NCI-H460 (cell line): ENCODE measurements at places on chromosomes 7 and 10.
A peak's percentile ranks its signal among the peaks of the same experiment; 100 is the strongest.

GRCh38 chr7:156764016-156764669 lies 123.6 kb downstream of the RNF32 start:
- DNase-seq = peak; percentile 82

- DNase-seq = no peak
Measured at GRCh38 chr10:102752266-102752930, 8.7 kb downstream of the WBP1L start.

GRCh38 chr10:90494183-90494582 lies 363.7 kb downstream of the HTR7 start:
- DNase-seq = no peak

GRCh38 chr10:59272061-59272460 lies 90.3 kb downstream of the FAM13C start:
- DNase-seq = no peak

DNA sequence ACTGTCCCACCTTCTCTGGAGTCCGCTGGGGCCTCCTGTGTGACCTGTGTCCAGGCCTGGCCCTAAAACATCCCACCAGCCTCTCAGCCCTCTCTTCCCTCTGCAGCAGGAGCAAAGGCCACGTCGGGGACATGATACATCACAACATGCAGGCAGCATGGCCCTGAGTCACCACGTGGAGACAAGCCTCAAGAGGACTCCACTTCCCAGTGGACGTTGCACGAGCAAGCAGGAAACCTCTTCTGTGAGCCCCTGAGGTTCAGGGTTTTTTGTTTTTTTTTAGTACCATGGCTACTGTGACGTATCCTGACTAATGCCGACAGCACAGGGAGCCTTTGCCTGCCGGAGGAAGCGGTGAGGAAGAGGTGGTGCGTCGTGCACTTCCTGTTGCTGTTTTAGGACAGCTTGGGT lies 165.9 kb downstream of the DNAJB6 start:
- no peak for DNase-seq

DNA sequence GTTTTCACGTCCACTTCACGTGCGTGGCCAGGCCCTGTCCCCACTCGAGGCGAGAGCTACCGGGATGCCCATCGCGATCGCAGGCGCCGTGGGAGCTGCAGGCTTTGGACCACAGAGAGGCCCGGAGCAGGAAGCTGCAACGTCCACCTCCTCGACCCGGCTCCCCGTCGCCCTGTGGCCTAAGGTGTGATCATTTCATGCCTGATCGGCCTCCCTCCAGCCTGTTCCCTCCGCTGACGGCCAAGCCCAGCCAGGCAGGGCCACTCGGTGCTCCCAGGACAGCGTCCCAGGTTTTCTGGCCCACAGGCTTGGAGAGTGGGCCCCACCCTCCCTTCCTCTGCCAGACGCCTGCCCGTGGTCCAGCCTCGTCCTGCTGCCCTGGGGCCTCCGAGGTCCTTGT lies 19.6 kb downstream of the KNDC1 start:
- no peak for DNase-seq

GRCh38 chr7:27972276-27972675 lies 208.3 kb downstream of the JAZF1 start:
- no peak for DNase-seq

DNA sequence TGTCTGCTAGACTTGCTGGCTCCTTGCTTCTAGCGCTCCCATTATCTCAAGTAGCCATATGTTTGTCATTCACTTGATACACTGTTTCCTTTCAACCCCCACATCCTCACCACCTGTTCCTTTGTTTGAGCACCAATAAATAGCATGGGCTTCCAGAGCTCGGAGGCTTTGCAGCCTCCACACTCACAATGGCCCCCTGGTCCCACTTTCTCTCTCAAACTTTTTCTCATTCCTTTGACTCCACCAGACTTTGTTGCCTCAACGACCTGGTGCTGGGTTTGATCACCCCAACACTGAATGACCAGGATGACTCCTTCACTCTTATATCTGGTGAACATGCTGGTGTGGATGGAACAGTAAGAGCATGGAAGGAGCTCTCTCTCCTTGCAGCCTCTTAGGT lies 114.5 kb upstream of the TRIM24 start:
- no peak for DNase-seq

- DNase-seq = no peak
Measured at GRCh38 chr7:16412274-16413254, 8.8 kb downstream of the CRPPA start.

GRCh38 chr7:46658281-46658680 lies 737.2 kb upstream of the IGFBP3 start:
- no peak for DNase-seq

- no peak for DNase-seq
Measured at GRCh38 chr10:20303453-20304152, 487.4 kb downstream of the PLXDC2 start.

GRCh38 chr10:18822156-18822555 lies 162.9 kb downstream of the ARL5B start:
- peak; percentile 11 for DNase-seq

DNA sequence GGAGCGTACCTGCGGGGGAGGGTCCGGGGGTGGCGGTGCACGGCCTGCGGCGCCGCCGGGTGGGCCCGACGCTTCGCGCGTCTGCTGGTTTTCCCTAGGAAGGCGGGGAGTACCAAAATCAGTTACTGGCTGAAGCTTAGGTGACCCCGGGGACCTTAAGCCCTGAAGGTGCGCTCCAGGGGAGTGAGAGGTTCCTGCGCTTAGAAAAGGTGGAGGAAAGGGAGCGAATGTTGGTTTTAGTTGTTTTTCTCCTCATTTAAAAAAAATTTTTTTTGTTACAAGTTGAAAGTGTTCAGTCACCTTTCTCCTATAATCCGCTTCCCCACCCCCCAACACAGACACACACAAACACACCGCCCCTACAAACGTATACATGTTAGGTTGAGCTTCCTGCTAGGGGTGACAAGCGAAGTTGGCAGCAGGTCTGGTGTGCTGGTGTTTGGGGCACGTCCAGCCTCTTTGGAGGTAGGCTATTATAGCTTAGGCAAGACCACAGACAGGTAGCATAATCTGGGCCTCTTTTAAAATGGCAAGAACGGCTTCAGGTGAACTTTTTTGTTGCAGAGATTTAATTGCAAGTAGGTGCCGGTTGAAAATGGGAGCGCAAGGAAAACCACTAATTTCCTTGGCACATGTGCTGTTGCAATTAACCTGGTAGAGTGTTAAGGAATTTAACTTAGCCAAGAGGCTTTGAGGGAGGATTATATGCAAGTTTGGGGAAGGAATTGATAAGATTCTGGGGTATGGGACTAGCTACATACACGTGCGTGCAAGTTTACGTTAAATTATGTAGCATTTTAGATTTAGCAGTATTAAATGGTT lies 945 bp downstream of the ADD3 start:
- no peak for DNase-seq

GRCh38 chr7:45923818-45924217 lies 2.7 kb upstream of the IGFBP3 start:
- DNase-seq = no peak

DNA sequence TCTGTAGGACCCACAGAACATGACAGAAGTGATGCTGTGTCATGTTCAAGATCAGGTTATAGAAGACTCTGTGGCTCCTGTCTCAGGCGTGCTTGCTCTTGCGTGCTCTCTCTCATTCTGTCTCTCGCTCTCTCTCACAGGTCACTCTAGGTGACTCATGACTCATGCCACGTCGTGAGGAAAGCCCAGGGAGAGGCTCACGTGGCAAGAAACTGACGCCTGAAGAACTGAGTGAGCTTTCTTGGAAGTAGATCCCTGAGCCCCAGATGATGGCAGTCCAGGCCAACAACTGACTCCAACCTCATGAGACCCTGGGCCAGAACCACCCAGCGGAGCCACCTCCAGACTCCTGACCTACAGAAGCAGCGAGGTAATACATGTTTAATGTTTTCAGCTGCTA lies 103.3 kb downstream of the DNMBP start:
- DNase-seq = peak; percentile 13

DNA sequence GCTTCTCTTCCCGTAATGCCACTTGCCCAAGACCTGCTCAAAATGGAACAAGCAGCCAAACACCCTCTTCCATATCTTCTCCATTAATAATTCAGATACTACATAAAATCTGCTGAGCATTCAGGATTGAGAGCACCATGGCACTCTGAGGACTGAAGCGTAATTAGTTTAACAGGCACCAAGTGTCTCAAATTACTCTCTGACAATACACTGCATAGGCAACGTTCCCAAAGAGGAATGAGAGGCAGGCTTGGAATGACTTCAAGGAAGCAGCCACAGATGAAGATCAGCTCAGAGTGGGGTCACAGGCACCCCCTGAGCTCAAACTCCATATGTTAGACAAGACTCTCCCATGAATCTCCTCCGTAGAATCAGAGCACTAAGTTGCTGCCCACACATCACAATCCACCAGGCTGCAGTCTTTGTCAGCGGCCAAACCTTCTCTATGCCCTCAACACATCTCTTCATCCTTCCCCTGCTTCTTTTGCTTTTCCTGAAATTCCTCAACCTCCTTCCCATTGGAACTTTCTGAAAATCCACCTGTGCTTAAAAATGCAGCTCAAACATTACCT lies 4.7 kb upstream of the ABLIM1 start:
- no peak for DNase-seq

DNA sequence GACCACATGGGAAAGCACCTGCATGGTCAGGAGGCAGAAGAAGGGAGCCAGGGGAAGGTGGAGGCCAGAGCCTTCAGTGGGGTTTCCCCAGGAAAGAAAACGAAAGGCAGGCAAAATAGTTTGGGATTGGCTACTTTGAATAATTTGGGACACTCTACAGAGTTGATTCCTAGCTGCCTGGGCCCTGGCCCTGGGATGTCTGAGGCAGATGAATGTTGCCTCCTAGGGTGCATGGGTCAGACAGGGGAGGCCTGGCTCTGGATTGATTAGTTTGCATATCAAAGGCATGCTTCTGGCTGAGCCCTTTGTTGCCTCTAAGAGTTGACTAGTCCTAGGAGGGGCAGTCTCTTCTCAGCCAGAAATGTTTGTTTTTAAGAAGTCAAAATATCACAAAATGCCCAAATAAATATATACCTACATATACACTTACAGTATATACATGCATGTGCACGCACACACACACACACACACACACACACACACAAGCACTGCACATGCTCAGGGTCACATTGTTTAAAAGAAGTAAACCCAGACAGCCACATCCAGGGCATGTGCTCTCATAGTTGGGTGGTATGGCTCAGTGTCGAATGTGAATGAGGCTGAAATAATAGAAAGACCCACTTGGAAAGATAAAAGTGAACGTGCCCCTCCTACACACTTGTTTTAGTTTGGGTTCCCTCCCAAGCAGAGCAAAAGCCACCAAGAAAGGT lies 184.2 kb downstream of the GPAM start:
- DNase-seq = no peak

DNA sequence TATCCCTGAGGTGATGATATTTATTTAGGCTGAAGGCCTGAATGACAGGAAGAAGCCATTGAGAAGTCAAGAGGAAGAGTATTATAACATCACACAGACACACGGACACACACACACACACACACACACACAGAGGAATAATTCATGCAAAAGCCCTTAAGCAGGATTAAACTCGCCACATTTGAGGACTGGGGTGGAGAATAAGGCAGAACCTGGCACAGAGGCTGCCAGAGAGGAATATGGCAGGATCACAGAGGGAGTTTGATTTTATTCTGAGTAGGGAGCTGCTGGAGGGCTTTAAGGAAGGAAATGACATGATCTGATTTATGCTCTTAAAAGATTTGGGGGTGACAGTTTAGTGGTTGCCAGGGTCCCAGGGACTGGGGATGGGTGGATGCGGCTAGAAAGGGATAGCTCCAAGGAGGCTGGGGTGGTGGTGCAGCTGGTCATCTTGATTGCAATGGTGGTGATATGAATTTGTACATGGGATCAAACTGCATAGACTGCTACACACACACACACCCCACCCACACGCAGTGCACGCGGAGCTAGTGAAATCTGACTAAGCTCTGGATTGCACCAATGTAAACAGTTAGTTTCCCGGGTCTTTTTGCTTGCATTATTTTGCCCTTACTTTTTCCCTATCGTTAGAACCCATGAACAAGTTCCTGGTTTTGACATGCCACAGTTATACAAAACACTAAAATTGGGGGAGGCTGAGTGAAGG lies 11.2 kb downstream of the SMURF1 start:
- DNase-seq = no peak

GRCh38 chr10:132802694-132803320 lies 16.9 kb upstream of the NKX6-2 start:
- no peak for DNase-seq

- DNase-seq = no peak
Measured at GRCh38 chr7:84916161-84916560, 270.7 kb downstream of the SEMA3D start.

GRCh38 chr10:65620404-65621048 lies 1305.3 kb upstream of the LRRTM3 start:
- DNase-seq = no peak

GRCh38 chr7:27123477-27124053 lies 7.0 kb downstream of the HOXA4 start:
- no peak for DNase-seq

- no peak for DNase-seq
Measured at GRCh38 chr10:131762789-131763696, 137.8 kb upstream of the PPP2R2D start.

DNA sequence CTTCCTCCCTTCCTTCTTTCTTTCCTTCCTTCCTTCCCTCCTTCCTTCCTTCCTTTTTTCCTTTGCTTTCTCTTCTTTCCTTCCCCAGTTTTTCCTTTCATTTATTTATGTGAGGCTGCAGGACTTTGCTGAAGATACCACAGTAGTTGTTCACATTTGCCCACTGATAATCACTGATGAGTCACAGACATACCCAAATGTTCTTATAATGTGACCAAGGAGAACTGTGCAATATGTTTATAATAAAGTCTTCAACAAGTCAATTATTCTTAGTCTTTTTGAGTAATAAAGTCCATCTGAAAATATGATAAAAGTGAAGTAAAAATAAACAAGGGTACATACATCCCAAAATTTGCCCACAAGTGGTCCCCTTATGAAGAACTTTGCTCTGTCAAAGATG lies 159.7 kb downstream of the GNAI1 start:
- no peak for DNase-seq

DNA sequence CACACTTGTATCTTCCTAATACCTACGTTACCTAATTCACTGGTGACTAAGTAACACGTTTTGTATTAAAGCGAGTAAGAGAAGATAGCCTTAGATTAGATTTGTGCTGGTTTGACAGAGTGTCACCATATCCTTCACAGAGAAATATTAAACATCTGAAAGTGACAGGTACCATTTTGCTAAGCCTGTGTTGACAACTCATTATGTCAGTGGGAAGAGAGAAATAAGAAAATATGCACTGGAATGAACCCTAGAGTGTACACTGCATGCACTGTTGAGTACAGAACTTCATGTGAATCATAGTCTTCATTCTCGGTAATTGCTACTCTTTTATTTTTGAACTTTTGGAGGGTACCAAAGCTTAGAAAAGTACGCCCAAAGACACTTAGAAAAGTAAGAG lies 10.9 kb downstream of the PRKG1 start:
- no peak for DNase-seq

- no peak for DNase-seq
Measured at GRCh38 chr7:157645539-157645938, 308.7 kb downstream of the DNAJB6 start.

GRCh38 chr10:130862122-130862521 lies 449.4 kb downstream of the TCERG1L start:
- DNase-seq = no peak

DNA sequence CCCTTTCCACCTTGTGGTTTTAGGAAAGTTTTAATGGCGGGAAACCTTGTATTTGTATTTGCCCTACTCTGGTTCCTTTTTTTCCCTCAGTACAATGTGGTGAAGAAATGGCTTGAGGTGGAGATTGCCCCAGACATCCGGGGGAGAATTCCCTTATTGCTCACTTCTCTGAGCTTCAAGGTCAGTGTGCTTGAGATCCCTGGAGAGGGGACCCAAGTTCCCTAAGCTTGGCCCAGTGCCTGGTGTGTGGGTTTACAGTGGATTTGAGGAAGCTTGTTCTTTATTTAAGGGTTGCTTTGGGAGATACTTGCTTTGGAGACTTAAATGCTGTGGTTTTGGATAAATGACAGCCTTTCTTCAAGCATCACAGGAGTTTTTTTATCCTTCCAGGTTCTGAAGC lies 18.3 kb downstream of the CALHM2 start:
- DNase-seq = no peak
